ENCODE measurements at places on chromosomes 5 and 9.
A peak's percentile ranks its signal among the peaks of the same experiment; 100 is the strongest.

DNA sequence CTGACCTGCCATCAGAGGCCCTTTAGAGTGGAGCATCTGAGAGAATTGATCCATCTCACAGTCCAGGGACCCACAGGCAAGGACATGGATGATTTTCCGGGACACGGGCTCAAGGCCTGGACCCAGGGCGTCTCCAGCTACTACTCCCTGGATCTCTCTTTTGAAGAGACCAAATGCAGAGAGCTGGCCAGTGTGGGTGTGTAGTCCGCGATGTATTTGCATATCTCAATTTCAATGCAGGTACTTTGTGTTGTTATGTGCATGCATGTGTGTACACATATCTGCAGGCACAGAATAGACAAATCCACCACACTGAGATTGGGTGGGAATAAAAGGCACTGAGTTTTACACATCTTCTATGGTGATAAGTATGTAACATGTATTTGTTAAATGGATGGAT lies 30.8 kb upstream of the ASTN2 start:
- DNase-seq: no peak

- DNase-seq: no peak
These were observed 7.4 kb upstream of the SPINK13 start for GRCh38 chr5:148261221-148261620.

DNA sequence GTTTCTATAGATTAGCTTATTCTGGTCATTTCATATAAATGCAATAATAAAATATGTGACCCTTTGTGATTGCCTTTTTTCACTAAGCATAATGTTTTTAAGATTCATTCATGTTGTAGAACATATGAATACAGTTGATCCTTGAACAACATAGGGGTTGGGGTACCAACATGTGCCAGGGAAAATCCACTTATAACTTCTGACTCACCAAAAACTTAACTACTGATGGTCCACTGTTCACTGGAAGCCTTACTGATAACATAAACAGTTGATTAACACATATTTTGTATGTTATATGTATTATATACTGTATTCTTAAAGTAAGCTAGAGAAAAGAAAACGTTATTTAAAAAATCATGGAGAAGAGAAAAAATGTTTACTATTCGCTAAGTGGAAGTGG lies 12.1 kb downstream of the ARHGEF37 start:
- no peak for DNase-seq

- DNase-seq: no peak
These were observed 117.5 kb downstream of the TTC39B start for GRCh38 chr9:15189481-15189880.

DNA sequence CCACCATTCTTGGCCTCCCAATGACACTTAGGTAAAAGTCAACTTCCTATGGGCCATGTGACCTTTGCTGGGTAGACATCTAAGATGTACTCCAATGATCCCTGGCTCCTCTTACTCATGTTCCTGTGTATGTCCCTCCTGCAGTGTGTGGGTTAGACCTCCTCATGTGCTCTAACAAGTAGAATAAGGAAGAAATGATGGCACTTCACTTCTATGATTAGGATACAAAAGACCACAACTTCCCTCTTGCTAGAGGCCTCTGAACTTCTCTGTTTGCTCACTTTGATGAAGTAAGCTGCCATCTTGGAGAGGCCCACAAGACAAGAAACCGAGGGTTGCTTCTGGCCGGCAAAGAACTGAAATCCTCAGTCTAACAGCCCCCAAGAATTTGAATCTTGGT lies 131.8 kb downstream of the TAF11L14 start:
- no peak for DNase-seq

GRCh38 chr5:128572051-128572929 lies 34.2 kb upstream of the FBN2 start:
- DNase-seq: no peak

GRCh38 chr5:219460-219863 lies 1.3 kb downstream of the SDHA start:
- peak; percentile 20 for DNase-seq

- DNase-seq: no peak
These were observed 456.3 kb upstream of the WWC1 start for GRCh38 chr5:167835146-167835545.
